T47D (cell line): ENCODE measurements at places on chromosomes 2 and 18.

DNA sequence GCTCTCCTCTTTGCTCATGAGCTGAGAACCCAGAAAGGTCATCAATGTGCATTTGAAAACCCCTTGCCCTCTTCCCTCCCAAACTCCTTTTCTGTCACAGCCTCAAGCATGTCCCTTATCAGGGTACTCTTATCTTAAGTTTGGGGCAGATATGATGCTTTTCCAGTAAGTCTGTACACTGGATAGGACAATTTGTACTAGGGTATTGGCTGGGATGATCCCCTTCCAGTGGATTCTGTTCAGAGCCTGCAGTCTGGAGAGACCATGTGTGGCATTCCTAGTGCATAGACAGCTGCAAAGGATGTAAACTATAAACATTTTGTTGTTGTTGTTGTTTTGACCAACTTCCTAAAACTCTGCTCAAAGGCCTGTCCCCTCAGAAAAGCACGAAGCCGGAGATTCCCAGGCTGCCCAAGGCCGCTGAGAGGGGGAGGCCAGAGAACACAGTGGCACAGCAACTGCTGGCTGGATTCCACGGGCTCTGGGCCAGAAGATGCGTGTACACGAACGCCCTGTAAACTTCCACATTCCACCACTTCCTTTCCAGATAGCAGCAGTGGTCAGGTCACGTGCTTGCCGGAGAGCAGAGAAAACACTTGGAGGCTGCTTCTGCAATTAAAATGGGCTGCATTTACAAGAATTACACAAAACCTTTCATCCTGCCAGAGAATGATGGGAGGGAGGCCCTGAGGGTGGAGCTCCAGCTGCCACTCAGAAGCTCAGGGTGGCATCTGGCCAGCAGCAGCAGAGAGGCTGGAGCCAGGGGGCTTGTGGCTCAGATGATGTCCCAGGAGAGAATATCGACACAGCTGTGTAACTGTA lies 42.1 kb downstream of the BMP10 start:
- peak; percentile 9 for DNase-seq

GRCh38 chr18:79397247-79397829 lies 1.6 kb downstream of the NFATC1 start:
- DNase-seq: no peak

- no peak for DNase-seq
Measured at GRCh38 chr2:197195518-197195917, 115.1 kb downstream of the ANKRD44 start.

DNA sequence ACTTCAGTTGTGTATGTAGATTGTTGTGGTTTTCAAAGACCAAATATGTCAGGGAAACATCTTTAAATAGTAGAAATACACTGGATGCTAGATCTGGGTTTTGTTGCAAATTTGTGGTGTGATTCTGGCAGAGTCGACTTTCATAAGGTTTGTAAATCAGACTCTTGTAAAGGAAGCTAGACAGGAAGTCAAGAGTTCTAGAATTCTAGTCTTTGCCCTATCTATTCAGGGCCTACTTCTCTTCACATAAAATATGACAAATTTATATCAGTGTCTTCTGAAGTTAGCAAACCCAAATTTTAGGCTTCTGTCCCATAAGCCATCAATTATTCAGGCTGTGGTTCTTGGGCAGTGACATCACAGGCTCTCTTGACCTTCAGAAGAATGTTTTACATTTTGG lies 1579.2 kb upstream of the PIK3C3 start:
- DNase-seq: no peak

GRCh38 chr2:173931751-173932150 lies 33.4 kb downstream of the SP3 start:
- no peak for DNase-seq
